ENCODE measurements at places on chromosomes 1 and 21. TPM values are rescaled to one million over a fixed set of nuclear protein-coding genes. Genes with fewer than 3 reads are reported as not detected.

GRCh38 chr1:27719286-27720251, 6.2 kb upstream of the FAM76A start:
- peak; percentile 9 for DNase-seq

GRCh38 chr1:204196068-204196795, at the start of gene KISS1:
Gene KISS1, minus strand, starts transcription at chr1:204196491. Its CDS starts 3,615 bp downstream, at chr1:204192876.
- no peak for DNase-seq

GRCh38 chr1:239237912-239238311, 148.5 kb upstream of the CHRM3 start:
- DNase-seq = no peak

Gene TLR5
- under 0.01 TPM for total RNA-seq

- DNase-seq = no peak
Observed at GRCh38 chr1:36835696-36836095, 198.6 kb downstream of the GRIK3 start.
